Kidney glomerular epithelial cell (primary cell): ENCODE measurements at places on chromosomes 2 and 18.
A peak's percentile ranks its signal among the peaks of the same experiment; 100 is the strongest.

DNA sequence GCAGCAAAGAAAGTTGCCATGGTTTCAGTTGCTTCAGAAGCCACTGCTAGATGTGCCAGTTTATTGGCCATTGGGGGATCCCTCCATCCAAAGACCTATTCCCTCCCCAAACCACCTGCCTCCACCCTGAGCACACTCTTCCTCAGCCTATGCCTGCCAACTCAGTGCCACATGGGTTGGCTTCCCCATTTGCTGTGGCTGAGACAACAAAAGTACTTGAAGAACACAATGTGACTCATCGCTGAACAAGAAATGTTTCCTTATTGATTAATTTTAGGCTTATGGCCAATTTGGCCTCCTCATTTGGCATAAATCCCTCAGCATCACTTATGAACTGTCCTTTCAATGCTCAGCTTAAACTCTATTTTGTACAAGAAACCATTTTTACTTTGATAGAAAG is 215.9 kb downstream of the TMEM247 start:
- DNase-seq = no peak

DNA sequence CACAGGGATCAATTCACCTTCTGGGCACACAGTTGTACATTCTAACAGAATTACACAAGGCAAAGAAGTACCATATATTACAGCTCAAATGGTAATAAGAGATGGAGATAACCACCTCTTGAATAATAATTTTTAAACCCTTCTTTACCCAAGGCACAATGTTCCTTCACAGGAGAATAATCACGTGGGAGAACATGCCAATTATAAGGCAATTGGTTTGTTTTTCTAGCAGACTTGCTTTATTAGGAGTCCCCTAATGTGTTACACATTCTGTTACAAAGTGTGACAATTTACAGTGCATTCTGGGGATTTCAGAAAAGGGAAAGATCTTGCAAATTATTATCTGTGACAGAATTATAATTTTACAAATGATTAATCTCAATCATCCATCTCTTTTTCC is 380.3 kb downstream of the RND3 start:
- DNase-seq = no peak

- no peak for DNase-seq
Measured at GRCh38 chr18:80244167-80244566, 3.1 kb downstream of the PARD6G start.

- DNase-seq = no peak
Measured at GRCh38 chr2:51505533-51505932, 473.6 kb upstream of the NRXN1 start.

GRCh38 chr2:197081294-197081693 is 154.8 kb upstream of the PGAP1 start:
- DNase-seq = no peak

DNA sequence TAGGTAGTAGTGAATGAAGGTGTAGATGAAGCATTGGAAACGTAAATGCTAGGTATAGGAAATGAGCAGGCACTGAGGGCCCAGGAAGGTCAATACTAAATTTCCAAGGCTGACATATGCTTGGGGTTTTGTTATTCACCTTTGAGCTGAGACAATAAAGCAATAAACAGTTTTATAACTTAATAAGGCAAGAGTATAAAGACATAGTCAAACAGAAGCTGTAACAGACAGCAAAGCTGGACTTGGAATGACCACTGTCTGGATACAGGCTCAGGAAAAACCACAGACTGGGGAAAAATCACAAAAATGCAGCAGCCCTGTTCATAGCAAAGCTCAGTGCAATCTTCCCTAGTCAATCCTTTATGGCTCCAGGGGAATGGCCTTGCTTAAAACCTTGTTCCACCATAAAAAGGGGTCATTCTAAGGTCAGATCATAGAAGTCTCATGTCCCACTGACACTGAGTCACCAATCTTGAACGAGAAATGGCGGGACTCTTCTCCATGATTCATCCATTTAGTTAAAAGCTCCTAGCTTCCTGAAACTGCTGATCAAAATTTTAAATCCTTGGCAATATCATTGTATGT is 493.3 kb downstream of the CMPK2 start:
- no peak for DNase-seq

DNA sequence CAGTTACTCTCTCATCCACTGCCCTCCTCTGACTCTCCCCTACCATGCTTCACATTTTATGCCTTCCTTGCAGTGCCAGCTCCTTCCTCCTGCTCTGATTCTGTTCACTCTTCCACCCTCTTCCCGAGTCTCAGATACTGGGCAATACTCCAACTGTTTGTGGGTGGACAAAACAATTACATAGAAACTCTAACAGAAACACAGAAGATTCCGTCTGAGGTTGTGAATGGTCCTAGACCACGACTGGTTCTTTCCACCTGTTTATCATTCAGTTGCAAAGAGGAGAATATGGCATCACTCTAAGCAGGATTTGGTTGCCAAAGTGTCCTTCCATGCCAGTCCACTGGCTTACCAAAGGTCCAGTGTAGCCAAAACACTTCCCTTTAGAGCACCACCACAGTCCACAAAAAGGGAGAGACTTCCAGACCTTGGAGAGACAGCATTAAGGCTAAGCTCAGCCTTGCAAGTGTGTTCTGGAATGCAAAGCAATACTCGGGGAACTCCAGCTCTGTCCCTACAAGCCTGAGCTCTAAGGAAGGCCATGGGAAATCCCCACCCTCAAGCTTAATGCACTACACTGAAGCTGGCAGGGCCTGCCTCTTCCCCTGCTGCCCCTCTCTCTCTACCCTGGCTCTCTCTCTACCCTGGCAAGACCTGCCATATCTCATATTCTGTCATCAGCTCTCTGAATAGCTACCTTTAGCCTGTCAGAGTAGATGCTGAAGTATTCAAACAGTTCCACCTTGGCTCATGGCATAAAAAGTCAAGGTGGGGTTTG is 33.6 kb upstream of the RND3 start:
- peak; percentile 71 for DNase-seq

- DNase-seq = no peak
Measured at GRCh38 chr2:75238670-75239330, 39.5 kb upstream of the TACR1 start.

- DNase-seq = no peak
Measured at GRCh38 chr2:236824836-236825235, 255.2 kb downstream of the ACKR3 start.

- DNase-seq = no peak
Measured at GRCh38 chr18:34976123-34976522, 65.1 kb upstream of the MAPRE2 start.

DNA sequence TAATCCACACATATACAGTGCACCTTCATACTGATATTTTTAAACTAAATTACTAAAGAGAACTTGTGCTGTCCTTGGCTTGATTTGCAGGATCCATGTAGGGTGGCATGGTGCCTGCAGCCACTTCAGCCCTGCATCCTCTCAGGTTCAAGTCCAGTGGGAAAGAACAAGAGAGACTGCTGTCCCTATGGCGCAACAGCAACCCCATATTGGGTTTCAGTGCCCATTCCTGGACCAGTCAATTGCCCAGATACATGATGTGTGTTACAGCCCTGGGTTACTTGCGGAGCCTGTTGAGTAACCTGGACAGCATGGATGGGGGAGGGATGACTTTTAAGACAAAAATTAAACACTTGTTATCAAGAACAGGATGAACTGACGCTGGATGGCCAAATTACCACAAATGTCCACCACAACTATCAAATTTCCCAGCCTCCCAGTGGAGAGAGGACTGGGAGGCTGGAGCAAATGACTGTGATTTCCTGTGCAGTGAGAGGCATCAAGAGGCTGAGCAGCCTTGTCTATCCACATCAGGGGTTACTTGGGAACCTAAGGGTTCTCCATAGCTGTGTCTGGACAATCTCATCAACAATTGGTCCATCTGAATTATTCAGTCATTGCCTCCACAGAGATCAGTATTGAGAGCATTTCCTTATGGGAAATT is 162.0 kb downstream of the CAPN13 start:
- no peak for DNase-seq

GRCh38 chr2:172836347-172836821 is 100.7 kb downstream of the RAPGEF4 start:
- peak; percentile 59 for DNase-seq

DNA sequence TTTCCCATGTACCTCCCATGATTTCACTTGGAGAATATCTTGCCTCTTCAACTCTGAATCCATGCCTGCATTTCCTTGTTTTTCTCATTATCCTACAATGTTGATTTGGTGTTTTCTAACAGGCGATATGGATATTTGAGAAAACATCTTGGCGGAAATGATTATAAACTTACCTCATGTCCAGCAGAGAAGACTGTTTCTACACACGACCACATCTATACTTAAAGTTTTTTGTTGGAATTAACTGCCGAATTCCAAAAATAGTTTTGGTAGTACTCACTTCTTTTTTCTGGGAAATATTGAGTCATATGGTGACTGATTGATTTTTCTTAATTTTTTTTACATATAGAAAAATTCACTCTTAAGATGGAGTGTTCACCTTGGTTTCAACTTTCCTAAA is 41.4 kb upstream of the TMEFF2 start:
- no peak for DNase-seq

- no peak for DNase-seq
Measured at GRCh38 chr2:238875101-238875470, 27.2 kb downstream of the TWIST2 start.

DNA sequence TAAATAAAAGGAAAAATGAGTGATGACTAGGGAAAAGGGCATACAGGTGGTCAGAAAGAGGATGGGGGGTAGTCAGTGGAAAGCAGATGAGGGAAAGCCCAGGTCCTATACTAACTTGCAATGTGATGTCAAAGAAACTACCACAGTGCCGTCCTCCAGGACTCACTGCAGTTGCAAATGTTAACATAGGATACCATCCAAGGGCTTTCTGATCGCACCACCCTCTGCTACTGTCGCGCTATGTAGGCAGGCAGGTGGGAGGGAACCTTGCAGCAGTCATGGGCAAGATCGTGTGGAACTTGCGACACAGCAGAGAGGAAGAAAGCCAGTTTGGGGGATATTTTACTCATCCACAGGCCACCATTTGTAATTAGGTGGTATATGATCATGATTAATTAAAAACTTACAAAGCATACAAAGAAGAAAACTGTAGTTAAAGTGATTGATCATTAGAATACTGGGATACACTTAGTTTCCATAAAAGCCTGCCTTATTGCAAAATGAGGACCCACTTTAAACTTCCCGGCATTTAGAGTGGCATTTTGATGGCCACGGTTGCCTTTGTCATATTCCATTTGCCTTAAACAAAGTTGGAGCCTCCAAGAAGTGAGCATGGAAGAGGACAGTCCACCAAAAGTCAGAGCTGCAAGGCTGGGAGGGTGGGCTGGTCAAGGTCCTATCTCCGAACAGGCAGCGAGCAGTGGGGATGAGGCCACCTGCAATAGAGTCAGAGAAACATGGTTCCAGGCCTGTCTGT is 8.5 kb upstream of the ROCK2 start:
- no peak for DNase-seq

DNA sequence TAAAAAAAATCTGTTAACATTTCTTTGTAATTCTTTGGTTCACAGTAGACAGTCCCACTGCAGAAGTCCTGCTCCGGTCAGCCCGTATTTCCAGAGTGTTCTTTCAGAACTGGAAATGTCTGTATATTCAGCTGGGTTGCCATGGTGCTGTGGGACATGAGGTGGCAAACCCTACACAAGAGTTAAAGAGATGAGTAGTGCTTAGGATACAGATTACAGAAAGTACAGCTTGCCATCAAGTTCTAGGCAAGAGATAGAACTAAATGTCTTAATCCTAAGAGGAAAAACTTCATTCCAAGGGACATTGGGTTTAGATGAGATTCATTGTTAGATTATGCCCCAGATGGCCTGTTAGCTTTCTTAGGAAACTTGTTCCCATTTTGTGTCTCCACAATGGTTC is 60.1 kb downstream of the FMNL2 start:
- no peak for DNase-seq

- no peak for DNase-seq
Measured at GRCh38 chr2:28522481-28522880, 26.6 kb downstream of the PLB1 start.

DNA sequence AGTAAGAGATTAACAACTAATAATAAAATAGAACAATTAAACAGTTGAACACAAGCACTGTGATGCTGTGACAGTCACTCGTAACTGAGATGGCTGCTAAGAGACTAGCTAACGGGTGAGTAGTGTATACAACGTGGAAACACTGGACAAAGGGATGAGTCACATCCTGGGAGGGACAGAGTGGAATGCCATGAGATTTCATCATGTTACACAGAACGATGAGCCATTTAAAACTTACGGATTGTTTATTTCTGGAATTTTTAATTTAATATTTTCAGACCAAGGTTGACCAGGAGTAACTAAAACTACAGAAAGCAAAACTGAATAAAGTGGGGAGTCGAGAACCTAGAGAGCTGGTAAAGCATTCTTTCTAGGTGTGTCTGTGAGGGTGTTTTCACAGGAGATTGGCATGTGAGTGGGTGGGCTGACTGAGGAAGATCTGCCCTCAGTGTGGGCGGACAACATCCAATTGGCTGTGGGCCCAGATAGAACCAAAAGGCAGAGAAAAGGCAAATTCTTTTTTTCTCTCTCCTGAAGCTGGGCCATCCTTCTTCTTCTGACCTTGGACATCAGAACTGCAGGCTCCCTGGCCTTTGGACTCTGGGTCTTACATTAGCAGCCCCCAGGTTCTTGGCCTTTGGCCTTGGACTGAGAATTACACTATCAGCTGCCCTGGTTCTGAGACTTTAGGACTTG is 14.6 kb downstream of the TMSB10 start:
- peak; percentile 99 for DNase-seq

- no peak for DNase-seq
Measured at GRCh38 chr18:22668496-22668895, 250.8 kb upstream of the CTAGE1 start.

GRCh38 chr2:181176540-181176939 is 196.1 kb downstream of the UBE2E3 start:
- no peak for DNase-seq

DNA sequence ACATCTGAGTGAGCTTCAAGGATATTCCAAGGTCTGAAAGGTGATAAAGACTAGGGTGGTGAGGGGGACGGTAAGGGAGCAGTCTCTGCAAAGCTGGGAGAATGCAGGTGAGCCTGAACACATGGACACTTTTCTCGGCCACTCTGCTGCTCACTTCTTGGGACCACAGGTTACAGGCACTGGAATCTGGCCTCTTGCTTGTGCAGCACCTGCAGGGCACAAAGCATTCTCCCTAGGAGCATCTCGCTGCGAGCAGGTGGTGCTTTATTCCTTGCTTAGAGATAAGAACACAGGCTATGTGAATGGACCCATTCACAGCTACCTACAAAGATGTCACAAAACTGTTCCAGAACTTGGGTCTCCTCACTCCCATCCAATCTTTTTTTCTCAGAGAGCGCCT is 153.2 kb downstream of the DDX1 start:
- DNase-seq = no peak
